ENCODE measurements at places on chromosomes 12 and 14.

GRCh38 chr12:31843398-31844095 lies 114.7 kb upstream of the AMN1 start:
- DNase-seq: no peak

DNA sequence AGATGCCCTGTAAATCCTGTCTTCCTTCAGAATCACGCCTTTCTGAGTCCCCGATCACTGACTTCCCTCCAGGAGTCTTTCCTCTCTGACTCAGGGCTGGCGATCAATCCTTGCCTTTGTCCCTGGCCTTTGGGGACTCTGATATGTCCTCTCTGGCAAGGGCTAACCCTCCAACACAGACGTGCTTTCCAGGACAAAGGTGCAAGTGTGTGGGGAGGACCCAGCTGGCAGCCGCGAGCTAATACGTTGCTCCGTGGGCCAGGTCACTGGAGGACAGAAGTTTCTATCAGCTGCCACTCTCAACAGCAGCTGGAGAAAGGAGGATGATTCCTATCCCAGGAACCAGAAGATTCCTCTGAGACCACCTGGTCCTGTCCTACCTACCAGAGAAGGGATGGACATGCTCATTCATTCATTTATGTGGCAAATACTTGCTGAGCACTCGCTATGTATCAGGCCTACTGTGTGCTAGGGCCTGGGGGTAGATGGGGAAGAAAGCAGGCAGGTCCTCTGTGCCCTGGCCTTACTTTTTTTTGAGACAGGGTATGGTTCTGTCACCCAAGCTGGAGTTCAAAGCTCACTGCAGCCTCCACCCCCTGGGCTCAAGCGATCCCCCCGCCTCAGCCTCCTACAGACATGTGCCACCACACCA lies 8.5 kb upstream of the SCARB1 start:
- no peak for DNase-seq

DNA sequence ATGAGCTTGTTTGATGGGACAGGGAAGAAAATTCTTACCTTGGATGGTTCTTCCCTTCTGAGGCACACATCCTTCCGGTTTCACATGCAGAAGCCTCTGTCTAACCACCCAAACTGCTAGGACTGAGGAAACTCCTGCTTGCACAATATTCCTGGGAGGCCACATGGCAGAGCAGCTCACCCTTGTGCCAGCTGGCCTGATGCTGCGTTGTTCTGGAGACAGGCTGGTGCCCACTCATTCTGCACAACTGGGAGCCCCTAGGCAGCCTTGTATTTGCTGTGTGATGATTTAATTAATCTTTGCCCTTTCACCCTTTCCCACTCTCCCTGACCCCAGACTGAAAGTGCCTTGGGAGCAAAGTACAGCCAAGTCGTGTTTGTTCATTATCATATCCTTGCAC lies 130.8 kb downstream of the RTN1 start:
- no peak for DNase-seq

DNA sequence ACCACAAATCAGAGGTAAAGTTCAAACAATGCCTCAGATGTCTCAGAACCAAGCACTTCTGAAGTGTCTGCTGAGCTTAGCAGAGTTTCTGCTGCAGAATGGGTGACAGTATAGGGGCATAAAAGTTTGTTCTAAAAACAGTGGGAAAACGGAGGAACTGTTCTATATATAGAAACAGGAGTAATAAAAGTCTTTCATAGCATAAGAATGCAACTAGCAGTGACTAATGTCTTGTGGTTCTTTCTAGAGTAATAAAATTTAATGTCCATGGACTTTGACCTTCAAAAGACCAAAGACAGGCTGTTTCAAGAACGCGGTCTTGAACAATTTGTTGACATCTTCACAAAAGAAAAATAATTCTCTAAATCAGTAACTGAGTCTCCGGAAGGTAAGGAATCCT lies 107.5 kb upstream of the FAR2 start:
- DNase-seq: peak; percentile 91

GRCh38 chr12:17489452-17489851 lies 600.5 kb downstream of the RERGL start:
- no peak for DNase-seq

DNA sequence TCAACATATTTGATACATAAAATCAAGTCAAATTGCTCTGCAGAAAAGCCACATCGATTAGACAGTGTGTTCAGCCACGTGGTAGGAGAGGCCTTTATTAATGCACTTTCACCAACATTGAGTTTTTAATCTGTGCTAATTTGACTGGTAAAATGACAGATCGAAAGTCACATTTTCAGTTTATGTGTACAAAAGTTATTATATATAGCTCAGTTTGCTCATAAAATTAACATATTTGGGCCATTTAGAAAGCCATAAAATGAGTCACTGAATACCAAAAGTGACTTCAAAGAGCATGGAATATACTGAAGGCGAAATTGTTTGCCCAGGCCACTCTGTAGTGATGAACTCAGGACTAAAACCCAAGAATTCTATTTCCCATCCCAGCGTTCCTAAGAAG lies 26.0 kb downstream of the C12orf42 start:
- no peak for DNase-seq

DNA sequence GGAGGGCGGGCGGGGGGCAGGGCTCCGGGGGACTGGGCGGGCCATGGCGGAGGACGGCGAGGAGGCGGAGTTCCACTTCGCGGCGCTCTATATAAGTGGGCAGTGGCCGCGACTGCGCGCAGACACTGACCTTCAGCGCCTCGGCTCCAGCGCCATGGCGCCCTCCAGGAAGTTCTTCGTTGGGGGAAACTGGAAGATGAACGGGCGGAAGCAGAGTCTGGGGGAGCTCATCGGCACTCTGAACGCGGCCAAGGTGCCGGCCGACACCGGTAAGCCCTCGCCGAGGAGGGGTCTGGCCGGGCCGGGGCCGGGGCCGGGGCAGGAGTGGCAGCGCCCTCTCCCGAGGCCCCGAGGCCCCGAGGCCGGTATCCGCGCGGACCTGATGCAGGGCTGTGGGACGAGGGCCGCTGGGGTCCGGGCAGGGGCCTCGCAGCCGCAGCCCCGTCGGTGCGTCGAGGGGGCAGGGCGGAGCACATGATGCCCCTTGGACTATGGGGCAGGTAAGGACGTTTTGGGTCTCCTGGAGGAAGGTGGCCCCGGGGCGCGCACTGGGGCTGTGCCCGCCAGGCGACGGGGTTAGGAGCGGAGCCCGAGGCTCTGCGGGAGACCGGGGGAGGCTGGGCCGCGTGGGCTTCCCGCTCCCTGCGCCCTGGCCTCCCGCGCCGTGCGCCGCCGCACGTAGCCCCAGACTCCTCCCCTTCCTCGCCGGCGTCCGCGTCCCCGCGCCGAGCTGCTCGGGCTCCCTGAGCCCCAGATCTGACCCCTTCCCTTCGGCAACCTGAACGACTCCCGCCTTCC lies at the start of gene TPI1:
Gene TPI1, plus strand, starts transcription at position 119 of the 798 bp plus-strand sequence. Its CDS starts 36 bp downstream, at position 155.
- DNase-seq: peak; percentile 78

- peak; percentile 73 for DNase-seq
Measured at GRCh38 chr12:5083955-5084849, 40.5 kb downstream of the KCNA5 start.

DNA sequence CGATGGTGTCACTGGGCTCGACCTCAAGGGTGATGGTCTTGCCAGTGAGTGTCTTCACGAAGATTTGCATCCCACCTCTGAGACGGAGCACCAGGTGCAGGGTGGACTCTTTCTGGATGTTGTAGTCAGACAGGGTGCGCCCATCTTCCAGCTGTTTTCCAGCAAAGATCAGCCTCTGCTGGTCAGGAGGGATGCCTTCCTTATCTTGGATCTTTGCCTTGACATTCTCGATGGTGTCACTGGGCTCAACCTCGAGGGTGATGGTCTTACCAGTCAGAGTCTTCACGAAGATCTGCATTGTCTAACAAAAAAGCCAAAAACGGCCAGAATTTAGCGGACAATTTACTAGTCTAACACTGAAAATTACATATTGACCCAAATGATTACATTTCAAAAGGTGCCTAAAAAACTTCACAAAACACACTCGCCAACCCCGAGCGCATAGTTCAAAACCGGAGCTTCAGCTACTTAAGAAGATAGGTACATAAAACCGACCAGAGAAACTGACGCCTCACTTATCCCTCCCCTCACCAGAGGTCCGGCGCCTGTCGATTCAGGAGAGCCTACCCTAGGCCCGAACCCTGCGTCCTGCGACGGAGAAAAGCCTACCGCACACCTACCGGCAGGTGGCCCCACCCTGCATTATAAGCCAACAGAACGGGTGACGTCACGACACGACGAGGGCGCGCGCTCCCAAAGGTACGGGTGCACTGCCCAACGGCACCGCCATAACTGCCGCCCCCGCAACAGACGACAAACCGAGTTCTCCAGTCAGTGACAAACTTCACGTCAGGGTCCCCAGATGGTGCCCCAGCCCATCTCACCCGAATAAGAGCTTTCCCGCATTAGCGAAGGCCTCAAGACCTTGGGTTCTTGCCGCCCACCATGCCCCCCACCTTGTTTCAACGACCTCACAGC lies 717 bp downstream of the UBC start:
- DNase-seq: peak; percentile 77

DNA sequence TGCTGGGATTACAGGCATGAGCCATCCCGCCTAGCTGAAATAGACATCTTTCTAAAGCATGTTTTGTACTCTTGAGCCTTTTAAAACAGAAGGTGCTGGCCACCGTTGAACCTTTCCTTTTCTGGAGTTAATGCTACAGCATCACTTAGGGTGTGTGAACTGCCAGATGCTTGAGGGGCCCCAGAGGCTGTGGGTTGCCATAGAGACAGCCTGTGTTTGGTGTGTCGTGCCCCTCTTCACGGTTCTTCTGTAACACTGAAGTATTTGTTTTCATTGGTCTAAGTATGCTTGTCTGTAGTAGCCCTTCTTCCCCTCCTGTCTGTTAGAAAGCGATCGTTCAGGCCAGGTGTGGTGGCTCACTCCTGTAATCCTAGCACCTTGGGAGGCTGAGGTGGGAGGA lies 30.8 kb downstream of the PLEKHG3 start:
- DNase-seq: no peak
